Natural killer cell treated with Interleukin-12 subunit alpha and Interleukin-12 subunit beta and Interleukin-15 and Interleukin-18, amount 100 ng/mL, for 72 hours (primary cell): ENCODE measurements at places on chromosomes 12 and 14. TPM values are rescaled to one million over a fixed set of nuclear protein-coding genes. Genes with fewer than 3 reads are reported as not detected.

DNA sequence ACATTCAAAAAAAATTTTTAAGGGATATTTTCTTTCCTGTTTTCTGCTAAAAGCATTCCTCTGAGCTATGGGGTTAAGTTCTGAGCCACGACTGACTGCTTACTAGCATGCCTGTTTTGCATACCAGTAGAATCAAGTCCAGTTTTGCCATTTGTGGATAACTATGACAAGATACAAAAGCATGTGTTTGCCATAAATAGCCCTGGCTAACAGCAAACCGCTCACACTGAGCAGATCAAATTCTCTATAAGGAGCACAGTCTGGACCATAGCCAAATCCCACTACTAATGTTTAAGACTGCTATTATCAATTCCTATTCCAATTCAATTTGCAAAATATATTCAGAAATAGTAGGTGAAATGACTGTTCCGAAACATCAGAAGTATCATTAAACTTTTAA lies 3.2 kb downstream of the CFL2 start:
- no peaks in the 10 kb centered on the region for H3K27me3 ChIP-seq
- no peak overlapping the region for H3K27ac ChIP-seq
- H3K36me3 ChIP-seq: peaks cover 6% of the 10 kb centered on the region
- no peak overlapping the region for H3K4me3 ChIP-seq

Gene NELL2
- 2.6 TPM for total RNA-seq

- H3K4me3 ChIP-seq: no peak overlapping the region
- H3K27me3 ChIP-seq: peaks cover 9% of the 10 kb centered on the region
- DNase-seq: no peak
- H3K27ac ChIP-seq: no peak overlapping the region
- H3K4me1 ChIP-seq: no peaks in the 10 kb centered on the region
Observed at GRCh38 chr14:78240567-78240966, 70.4 kb downstream of the NRXN3 start.

Gene VSIG10
- total RNA-seq: 2.6 TPM

DNA sequence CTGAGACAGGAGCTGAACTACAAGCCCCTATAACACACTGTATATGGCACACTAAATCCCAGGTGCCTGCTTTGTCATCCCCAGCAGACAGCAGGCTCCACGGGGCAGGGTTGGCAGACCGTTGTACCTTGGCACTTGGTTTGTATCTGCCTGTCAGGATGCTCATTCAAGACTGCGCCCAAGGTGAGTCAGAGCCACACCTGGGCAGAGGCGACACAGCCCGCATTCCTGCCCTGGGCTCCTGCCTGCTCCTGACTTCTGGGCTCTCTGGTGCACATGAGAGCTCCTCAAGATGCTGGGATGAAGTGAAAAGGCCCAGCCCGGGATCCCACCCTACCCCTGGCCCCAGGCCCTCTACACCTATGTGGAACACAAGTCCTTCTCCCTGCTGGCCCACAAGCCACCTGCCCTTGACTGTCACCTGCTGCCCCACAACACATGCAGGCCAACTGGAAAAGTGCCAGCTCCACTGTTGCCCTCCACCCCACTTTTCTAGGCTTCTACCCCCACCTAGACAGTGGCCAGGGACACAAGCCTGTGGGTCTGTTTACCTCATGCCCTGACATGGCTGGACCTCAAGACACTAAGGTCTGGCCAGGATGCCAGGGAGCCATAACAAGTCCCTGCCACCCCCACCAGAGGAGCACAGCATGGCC lies 30.8 kb upstream of the PNMA1 start:
- no peaks in the 10 kb centered on the region for H3K27me3 ChIP-seq

- H3K4me3 ChIP-seq: no peak overlapping the region
- no peaks in the 10 kb centered on the region for H3K4me1 ChIP-seq
- no peak overlapping the region for H3K27ac ChIP-seq
- peaks cover 14% of the 10 kb centered on the region for H3K36me3 ChIP-seq
Observed at GRCh38 chr12:39878753-39879152, 227.1 kb downstream of the SLC2A13 start.

- no peak overlapping the region for H3K4me3 ChIP-seq
- no peaks in the 10 kb centered on the region for H3K27me3 ChIP-seq
- H3K4me1 ChIP-seq: peaks cover 57% of the 10 kb centered on the region
- no peak for DNase-seq
- no peaks in the 10 kb centered on the region for H3K36me3 ChIP-seq
- H3K27ac ChIP-seq: no peak overlapping the region
Observed at GRCh38 chr14:105072892-105073719, 7.9 kb upstream of the GPR132 start.

Gene DCAF5
- 51.3 TPM for total RNA-seq

- no peak for DNase-seq
- H3K4me1 ChIP-seq: no peaks in the 10 kb centered on the region
- no peaks in the 10 kb centered on the region for H3K36me3 ChIP-seq
- H3K27ac ChIP-seq: no peak overlapping the region
- no peak overlapping the region for H3K4me3 ChIP-seq
Observed at GRCh38 chr12:122850695-122851350, 15.6 kb downstream of the HIP1R start.
